Thymus (tissue), 14 donors: ENCODE measurements at places on chromosomes 13 and 19.

- DNase-seq = no peak
These were observed 111.8 kb downstream of the SOX1 start for GRCh38 chr13:112178769-112179168.

DNA sequence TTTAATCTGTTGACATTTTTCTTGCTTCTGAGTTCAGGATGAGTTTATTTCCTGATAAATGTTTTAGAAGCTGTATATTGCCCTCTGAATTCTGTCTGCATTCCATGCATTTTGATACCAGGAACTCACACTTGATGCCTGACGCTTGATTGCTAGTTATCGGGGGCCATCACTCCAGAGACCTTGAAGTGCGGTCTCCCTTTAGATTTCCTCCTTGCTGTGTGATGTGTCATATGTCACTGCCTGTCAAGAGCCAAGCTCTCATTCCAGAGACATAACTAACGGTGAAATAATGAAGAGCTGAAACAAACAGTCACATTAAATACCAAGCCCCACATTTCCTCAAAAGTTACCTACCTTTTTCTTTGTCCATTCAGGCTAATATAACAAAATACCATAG is 155.5 kb downstream of the TNFSF13B start:
- DNase-seq = no peak

- DNase-seq = no peak
These were observed 64.5 kb upstream of the ZNF724 start for GRCh38 chr19:23314505-23315251.

- DNase-seq = no peak
These were observed 368.8 kb upstream of the TSHZ3 start for GRCh38 chr19:31718032-31718431.

GRCh38 chr19:441213-441836 is 19.5 kb downstream of the SHC2 start:
- no peak for DNase-seq

- DNase-seq = no peak
These were observed 29.4 kb downstream of the AP1M1 start for GRCh38 chr19:16226878-16227836.

DNA sequence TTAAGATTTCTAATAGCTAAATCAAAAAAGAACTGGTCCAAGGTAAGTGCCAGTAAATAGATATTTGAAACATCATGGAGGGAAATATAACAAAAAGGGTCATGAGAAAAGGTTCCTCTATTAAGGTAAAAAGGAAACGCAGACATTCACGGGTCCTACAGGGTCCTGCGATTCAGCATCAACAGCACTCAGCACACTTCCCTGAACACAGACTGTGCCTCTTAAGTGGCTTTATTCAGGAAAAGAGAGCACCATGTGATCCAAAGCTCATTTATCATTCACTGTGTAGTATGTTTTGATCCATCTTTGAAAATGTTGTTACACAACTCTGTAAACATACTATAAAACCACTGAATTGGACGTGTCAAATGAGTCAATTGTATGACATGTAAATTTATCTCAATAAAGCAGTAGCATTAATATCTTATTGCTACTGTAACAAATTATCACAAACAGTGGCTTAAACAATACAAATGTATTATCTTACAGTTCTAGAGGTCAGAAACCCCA is 33.7 kb downstream of the CRYL1 start:
- DNase-seq = no peak

GRCh38 chr19:10126213-10126639 is 6.5 kb upstream of the EIF3G start:
- DNase-seq = no peak

GRCh38 chr19:18972301-18972811 is 31.3 kb upstream of the HOMER3 start:
- DNase-seq = no peak

DNA sequence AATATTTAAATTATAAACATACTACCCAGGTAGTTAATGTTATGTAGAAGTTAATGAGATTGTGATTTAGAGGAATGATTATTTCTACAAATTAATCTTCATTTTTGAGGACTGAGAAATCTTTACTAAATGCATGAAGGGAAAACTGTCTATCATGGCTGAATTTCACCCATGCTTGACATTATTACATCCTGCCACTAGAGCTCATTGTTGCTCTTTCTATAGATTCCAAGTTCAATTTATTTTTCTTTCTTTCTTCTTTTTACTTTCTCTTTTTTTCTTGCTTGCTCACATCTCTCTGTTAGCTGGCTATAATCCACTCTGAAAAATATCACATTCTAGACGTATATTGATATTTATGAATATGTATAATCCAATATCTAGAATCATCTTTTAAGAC is 505.0 kb upstream of the KLHL1 start:
- no peak for DNase-seq

GRCh38 chr19:19043481-19043880 is 10.1 kb downstream of the ARMC6 start:
- DNase-seq = no peak

DNA sequence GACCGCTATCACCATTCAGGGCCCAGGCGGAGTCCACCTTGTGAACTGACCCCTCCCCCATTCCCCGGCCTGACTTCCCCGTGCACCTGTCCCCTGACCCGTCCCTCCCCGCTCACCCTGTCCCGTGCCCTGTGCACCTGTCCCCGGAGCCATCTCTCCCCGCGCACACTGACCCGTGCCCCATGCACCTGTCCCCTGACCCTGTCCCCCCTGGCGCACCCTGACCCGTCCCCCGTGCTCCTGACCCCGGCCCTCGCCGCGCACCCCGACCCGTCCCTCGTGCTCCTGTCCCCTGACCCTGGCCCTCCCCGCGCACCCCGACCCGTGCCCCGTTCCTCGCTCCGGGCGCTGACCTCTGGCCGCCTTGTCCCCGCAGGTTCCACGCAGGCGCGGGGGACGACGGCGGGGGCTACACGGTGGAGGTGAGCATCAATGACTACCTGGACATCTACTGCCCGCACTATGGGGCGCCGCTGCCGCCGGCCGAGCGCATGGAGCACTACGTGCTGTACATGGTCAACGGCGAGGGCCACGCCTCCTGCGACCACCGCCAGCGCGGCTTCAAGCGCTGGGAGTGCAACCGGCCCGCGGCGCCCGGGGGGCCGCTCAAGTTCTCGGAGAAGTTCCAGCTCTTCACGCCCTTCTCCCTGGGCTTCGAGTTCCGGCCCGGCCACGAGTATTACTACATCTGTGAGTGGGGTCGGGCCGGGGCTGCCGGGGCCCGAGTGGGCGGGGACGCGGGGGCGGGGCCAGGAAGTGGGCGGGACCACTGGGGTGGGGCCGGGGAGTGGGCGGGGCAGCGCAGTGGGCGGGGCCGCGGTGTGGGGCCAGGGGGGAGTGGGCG is 9.7 kb downstream of the EFNA2 start:
- no peak for DNase-seq

GRCh38 chr13:105679838-105680237 is 855.6 kb downstream of the EFNB2 start:
- DNase-seq = no peak

GRCh38 chr13:73171271-73171682 is 112.5 kb downstream of the KLF5 start:
- no peak for DNase-seq

GRCh38 chr13:69921156-69921555 is 186.5 kb upstream of the ATXN8OS start:
- no peak for DNase-seq

DNA sequence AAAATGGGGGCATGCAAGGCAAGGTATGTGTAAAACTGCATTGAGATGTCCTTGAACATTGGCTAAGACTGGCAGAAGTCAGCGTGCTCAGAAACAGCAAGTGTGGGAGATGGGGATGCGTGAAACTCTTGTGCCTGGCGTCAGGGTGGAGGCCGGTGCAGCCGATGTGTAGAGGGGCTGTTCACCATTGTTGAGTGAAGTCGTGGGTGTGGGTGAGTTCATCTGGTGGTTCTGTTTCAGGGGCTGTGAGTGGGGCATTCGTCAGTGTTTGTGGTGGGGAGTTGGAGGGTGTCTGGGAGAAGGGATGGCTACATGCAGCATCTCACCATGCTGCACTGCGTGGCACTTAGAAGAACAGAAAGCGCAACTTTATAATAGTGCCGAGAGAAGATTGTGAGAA is 11.4 kb upstream of the MIA start:
- DNase-seq = no peak

DNA sequence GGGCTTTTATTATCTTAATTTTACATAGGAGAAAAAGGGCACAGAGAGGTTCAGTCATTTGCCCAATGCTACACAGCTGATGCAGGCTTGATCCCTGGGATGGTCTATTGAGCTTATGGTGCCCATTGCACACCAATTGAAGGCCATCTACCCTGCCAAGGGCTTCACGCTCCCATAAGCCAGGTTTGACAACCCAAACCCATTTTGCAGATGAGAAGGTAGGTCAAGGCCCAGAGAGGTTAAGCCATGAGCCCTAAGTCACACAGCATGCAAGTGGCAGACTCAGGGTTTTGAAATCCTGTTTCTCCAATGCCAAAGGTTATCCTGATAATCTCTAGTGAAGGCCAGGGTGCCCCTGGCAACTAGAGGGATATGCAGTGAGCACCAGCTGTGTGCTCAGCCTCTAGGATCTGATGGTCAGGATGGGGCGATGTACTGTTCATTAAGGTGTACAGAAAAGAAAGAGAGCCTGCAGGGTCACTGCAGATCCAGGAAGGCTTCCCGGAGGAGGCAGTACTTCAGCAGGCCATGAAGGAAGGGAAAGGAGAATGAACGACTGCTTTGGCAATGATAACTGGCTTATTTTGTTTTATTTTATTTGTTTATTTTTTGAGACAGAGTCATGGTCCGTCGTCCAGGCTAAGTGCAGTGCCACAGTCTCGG is 8.1 kb downstream of the CREB3L3 start:
- no peak for DNase-seq

GRCh38 chr19:38543807-38544568 is 73.8 kb downstream of the MAP4K1 start:
- DNase-seq = peak; percentile 42

- DNase-seq = no peak
These were observed 181.2 kb downstream of the COL4A1 start for GRCh38 chr13:110125613-110126272.

- DNase-seq = no peak
These were observed 38.4 kb upstream of the CYP2A7 start for GRCh38 chr19:40920300-40921004.

GRCh38 chr19:39211731-39212374 is 7.8 kb upstream of the SYCN start:
- no peak for DNase-seq

DNA sequence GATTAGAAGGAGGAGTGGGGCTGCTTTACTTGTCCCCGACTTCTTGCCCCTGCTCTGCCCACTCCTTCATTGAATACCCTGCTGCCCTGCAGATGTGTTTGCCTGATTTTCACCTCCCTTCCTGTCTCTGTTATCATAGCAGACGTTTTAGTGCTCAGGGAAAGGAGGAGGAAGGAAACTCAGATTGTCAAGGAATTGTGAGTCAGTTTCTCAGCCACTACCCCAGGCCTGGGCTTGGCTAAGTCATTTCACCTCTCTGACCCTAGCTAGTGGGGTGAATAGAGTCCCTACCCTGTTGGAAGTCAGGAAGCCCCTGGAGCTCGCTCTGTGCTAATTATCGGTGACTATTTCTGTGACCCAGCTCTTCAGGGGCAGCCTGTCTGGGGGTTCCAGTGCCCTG is 3.9 kb downstream of the BCKDHA start:
- DNase-seq = no peak

- no peak for DNase-seq
These were observed 11.1 kb downstream of the CILP2 start for GRCh38 chr19:19548915-19549759.

DNA sequence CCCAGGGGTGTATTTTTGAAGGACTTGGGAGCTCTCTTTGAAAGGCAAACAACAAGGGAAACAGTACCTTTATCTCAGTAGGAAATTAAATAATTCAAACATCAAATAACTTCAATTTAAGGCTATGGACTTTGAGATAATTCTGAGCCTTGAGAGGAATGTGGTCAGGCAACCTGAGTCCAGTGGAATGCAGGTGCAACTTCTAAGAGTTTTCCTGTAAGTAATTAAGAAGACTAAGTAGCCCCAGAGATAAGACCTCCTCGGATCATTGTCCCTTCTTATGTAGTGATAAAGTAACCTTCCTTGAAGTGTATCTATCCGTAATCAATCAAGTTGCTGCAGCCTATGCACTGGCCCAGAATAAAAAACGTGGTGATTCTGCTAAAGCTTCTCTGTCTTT is 29.2 kb downstream of the ZNF701 start:
- DNase-seq = no peak

DNA sequence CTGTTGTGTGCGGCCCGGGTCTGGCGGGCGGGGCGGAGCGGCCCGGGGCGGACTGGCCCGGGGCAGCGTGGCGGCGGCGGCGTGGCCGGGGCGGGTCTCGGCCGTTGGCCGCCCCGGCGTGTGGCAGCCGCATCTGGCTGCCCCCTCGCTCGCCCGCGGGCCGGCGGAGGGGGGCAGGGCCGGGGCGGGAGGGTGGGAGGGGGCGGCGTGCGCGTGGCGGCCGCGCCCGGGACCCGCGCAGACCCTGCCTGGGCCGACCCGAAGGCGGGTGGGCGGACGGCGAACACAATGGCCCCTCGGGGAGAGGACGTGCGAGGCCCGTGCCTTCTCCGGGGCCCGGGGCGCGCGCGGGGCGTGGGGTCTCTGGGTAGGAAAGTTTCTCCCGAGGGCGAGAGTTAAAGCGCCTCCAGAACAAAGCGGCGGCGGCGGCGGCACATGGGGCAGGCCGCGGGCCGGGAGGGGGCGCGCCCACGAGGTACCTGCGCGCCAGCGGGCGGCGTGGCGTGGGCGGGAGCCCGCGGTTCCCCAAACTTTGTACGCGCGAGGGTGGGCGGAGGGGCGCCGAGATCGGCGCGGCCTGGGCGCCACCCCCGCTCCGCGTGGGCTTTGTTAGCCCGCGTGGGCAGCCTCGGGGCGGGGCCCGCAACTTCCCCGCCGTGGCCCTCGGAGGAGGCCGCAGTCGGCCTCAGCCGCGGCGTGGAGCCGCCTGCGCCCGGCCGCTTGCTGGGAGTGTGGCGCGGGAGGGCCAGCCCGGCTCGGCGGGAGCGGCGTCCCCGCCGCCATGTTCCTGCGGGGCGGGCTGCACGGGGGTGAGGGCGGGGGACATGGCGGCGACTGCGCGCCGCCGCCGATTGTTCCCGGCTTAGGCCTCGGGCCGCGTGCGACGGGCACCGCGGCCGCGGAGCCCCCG is 764 bp downstream of the MIR17HG start:
- DNase-seq = no peak

DNA sequence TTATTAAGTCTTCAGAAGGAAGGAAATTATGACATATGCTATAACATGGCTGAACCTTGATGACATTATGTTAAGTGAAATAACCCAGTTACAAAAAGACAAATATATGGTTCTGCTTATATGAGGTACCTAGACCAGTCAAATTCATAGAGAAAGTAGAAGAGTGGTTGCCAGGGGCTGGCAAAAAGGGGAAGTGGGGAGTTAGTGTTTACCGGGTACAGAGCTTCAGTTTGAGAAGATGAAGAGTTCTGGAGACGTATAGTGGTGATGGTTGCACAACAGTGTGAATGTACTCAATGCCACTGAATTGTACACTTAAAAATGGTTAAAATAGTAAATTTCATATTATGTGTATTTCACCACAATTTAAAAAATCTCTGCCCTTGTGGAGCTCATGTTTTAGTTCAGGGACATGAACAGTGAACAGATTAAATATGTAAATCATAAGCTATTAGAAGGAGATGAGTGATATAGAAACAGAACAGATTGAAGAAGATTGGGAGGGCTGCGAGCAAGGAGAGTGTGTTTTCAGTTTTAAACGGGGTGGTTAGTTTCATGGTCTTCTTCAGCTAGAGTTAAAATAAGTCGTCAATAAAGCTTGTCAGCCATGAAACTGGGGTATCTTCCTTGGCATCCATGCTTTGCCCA is 355.2 kb downstream of the KCNRG start:
- no peak for DNase-seq

- no peak for DNase-seq
These were observed 12.6 kb downstream of the CACNA1A start for GRCh38 chr19:13493516-13494310.
